Fibroblast of gingiva (primary cell): ENCODE measurements at places on chromosomes 3 and 15.
A peak's percentile ranks its signal among the peaks of the same experiment; 100 is the strongest.

DNA sequence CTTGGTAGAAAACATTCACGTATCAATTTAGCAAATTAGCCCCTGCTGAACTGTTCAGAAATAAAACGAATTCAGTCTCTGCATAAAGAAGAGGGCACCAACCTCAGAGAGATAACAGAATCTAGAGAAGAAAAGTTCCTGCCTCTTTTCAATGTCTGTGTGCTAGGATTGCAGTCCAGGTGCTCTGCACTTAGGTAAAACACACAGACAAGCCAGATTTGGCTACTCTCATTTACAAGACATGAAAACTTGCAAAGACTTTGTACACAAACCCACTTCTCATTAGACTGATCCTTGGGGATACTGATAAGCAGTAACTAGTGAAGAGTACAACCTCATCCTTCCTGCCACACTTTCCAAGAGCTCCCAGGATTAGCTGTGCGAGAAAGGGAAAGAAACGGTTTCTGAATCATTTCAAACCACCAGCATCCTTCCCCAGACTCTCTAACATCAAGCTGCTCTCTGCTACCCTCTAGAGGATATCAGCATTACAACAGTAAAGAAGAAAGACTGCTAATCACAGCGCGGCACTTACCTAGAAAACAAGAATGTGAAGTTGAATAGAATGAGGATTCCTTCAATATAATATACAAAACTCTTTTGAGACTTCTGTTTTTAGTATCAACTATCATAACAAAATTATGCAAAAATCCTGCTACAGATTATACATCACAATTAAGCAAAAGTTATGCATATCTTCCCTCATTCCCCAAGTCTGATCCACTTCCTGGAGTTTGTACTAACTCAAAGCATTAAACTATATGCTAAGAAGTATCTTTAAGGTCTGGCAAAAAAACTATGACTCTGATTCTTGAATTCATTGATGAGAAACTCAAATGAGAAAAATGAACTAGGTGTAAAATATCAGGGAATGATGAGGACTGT, 306.4 kb downstream of the MAGI1 start:
- peak; percentile 44 for DNase-seq

DNA sequence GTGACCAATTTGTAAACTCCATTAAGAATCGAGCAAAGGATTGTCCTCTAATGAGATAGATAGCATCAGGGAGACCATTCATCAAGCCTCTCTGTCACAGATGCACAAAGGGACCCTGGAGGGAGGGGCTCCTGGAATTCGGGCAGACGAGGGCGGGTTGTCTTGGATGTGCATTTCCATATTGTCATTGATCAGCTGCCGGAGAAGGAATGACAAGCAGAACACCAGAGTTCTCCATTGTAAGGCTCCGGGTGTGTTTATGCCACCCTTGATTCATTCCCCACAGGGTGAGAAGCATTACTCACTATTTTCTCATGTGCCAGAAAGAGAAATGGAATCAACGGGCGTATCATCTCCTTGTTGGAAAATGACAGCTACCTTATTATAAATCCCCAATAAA, 167.5 kb downstream of the EBLN2 start:
- no peak for DNase-seq

DNA sequence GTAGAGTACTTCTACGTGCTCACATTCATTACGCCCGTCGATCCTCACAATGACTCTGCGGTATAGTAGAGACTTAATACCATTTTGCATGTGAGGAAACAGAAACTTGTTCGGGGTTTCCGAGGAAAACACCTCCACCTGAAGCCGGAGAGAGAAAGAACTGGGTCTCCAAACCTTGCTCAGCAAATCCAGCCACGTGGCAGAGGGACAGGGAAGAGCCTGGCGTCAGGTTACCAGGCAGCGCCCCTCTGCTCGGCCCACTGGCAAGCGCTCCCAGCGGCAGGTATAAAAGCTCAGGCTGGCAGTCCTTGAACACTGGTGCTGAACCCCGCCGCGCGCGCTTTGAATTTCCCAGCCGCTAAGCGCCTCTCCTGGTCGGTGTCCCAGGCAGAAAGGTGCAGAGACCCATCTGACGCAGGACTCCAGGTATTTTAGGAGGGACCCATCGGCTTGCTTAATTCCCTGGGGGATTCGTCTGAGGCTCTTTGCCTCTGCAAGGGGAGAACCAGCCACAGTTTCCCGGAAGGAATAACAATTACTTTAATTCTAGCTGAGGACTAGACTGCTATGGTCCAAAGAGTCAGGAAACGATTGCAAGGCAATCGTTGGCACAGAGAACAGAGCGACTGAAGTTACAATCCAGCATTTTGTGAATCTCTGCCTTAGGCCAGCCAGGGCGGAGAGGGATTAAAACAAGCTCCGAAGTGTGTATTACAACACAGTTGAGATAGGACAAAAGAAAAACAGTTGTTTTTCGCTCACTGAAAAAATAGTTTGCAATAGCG, at the start of gene C2CD4A:
C2CD4A (plus strand) TSS at position 315 of the 785 bp plus-strand sequence. CDS start 637 bp downstream, outside the sequence.
- DNase-seq = peak; percentile 45

GRCh38 chr15:79089890-79090486, 592 bp downstream of the RASGRF1 start:
- no peak for DNase-seq

GRCh38 chr3:133865136-133865855, 30.4 kb downstream of the RAB6B start:
- DNase-seq = no peak

DNA sequence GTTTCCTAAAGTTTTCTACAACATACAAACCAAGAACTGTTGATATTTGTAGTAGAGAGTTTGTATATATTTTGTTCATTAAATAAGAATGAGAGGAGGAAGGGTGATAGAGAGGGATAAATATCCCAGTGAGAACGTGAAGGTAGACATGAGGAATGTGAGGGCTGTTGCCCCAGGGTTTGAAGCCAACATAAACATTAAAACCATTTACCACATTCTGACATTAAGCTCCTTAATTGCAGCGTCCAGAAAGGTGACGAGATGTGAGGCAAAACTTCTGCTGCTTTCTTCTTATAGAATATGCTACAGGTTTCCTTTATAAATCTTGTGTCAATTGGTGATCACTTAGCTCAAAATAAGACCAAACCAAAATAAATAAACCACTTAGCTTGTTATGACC, 267.8 kb upstream of the CNTN4 start:
- DNase-seq = no peak

DNA sequence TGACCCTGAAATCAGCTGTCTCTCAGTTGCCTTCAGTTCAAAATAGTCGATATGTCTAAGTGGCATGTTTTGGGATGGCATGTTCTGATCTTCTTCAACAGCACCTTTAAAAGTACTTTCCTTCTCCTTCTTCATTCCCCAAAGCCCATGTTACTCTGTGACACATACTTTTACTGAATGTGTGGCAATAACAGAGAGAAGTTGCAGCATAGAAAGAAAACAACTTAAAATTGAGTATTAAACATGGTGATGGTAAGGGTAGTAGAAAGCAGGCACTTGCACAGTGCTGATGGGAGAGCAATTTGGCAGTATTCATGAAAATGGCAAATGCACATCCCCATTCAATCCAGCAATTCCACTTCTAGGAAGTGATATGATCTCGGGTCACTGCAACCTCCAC, 12.3 kb upstream of the ULK4 start:
- peak; percentile 2 for DNase-seq

DNA sequence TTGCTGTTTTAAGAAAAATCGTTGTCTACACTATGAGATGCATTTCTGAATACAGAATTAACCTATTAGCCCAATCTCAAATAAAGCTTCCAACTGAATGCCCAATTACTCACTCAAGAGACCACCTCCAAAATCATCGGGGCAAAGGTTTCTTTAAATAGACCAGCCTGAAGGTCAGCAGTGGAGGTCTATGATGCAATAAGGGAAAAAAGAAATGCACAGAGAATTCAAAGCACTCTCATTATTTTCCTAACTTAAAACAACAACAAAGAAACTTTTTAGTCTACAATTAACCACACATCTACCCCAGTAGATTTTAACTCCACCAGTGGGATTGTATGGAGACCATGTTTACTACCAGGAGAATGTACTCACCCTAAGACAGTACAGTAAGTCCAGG, 657.7 kb upstream of the CCDC54 start:
- no peak for DNase-seq

GRCh38 chr3:126356373-126357264, 589 bp downstream of the KLF15 start:
- no peak for DNase-seq

GRCh38 chr15:80142646-80143045, 10.2 kb upstream of the FAH start:
- no peak for DNase-seq

GRCh38 chr15:48915861-48916260, 37.9 kb downstream of the EID1 start:
- DNase-seq = no peak

GRCh38 chr3:58288011-58288728, 17.9 kb upstream of the RPP14 start:
- no peak for DNase-seq

GRCh38 chr3:146160321-146160963, 542 bp downstream of the PLOD2 start:
- peak; percentile 79 for DNase-seq

DNA sequence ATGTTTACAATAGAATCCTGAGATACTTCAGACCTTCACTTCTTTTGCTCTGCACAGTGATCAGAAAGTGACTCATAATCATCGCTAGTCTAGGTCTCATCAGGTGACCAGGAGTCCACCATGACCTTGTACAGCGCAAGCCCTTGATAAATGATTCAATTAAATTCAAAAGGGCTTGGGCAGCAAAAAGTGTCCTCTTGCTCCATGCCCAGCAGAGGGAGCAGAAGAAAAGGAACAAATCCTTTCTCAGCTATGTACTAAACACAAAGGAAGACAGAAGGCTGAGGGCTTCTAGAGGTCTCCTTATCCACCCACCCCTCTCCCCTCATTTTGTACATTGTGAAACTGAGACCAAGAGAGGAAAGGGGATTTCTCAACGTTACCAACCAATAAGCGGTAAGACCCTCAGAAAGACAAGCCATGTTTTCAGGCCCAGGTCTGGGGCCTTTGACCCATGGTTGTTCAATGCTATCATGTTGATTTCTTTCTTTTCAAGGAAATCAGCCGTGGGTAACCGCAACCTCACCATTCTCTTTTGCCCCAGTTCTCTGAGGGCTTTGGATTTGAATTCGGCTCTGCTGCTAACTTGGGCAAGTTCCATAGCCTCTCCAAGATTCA, 74.8 kb downstream of the AQP9 start:
- DNase-seq = peak; percentile 62

GRCh38 chr3:54228806-54229205, 106.5 kb downstream of the CACNA2D3 start:
- DNase-seq = no peak

GRCh38 chr3:126159476-126159875, 20.9 kb downstream of the ALDH1L1 start:
- no peak for DNase-seq

DNA sequence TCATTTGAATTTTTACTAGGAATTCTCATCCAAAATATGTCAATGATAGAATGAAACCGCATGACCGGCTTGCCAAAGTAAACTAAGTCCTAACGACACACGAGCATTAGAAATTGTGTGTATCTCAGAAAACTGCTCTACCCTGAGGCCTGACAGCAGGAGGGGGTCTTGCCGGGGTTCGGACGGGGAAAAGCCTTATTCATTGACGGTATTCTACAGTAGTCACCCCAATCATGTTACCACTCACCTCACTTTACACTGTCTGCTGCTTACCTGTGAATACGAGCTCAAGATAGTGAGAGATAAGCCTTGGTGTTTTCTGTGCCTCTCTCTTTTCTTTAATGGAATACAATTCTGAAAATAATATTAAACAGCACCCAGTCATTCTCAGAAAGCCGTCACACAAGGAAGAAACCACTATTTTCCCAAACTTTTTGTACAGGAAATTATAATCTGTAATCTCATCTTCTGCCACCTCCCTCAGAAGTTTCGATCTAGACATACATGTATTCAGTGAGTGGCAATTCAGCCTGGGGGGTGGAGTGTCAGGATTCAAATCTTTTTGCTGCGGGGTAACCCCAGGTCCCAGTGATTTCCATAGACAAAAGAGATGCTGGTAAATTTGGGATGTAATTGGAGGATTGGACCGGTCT, 492 bp upstream of the FAM43A start:
- DNase-seq = no peak

- no peak for DNase-seq
Observed at GRCh38 chr3:38370149-38370548, 23.6 kb downstream of the XYLB start.

- no peak for DNase-seq
Observed at GRCh38 chr3:46713050-46713897, 4.4 kb downstream of the PRSS50 start.

DNA sequence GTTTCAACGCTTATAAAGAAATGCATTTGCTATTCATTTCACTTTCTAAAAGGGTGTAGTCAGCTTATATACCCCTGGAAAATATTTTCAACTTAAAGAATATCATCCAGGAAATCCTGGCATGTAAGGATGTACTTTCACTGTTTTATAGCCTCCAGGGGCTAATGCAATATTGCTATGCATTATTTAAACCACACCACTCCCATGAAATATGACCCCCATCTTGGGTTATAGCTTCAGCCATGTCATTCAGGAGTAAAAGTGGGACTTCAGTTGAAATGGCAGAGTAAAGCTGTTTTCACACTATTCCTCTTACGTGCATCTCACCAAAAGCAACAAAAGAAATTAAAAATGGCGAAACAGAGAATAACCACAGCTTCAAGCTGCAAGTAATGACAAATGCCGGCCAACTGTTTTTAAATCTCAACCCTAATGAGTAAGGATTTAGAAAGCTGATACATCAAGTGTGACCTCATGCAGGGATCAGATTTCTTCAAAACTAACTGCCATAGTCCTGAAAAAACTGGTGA, 84.5 kb downstream of the COL6A6 start:
- no peak for DNase-seq

- DNase-seq = no peak
Observed at GRCh38 chr15:84645997-84646396, 8.1 kb downstream of the WDR73 start.

- DNase-seq = peak; percentile 3
Observed at GRCh38 chr3:168116279-168116678, 20.6 kb upstream of the GOLIM4 start.

DNA sequence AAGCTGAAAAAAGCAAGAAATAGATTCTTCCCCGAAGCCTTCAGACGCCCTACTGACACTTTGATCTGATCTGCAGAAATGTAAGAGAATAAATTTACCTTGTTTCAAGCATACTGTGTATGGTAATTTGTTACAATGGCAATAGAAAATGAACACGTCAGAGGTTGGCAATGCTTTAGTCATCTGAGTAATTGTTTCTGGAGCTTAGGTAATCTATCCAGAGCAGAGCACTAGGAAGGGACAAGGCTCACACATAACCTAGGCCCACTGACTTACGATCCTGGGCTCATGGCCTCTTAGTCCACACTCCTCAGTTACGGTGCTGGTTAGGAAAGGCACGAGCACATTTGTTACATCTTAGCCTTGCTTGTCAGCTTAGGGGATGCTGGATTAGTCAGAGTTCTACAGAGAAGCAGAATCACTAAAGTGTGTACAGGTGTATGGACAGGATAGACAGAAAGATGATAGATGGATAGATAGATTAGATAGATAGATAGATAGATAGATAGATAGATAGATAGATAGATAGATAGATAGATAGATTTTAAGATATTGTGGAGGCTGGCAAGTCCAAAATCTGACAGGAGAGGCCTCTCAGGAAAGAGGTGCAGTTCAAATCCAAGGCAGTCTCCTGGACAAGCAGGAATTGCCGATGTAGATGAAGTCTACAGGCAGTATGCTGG, 46.8 kb upstream of the TBC1D23 start:
- peak; percentile 14 for DNase-seq
